Breast epithelium (tissue), 4 donors: ENCODE measurements at places on chromosomes 4 and X.

DNA sequence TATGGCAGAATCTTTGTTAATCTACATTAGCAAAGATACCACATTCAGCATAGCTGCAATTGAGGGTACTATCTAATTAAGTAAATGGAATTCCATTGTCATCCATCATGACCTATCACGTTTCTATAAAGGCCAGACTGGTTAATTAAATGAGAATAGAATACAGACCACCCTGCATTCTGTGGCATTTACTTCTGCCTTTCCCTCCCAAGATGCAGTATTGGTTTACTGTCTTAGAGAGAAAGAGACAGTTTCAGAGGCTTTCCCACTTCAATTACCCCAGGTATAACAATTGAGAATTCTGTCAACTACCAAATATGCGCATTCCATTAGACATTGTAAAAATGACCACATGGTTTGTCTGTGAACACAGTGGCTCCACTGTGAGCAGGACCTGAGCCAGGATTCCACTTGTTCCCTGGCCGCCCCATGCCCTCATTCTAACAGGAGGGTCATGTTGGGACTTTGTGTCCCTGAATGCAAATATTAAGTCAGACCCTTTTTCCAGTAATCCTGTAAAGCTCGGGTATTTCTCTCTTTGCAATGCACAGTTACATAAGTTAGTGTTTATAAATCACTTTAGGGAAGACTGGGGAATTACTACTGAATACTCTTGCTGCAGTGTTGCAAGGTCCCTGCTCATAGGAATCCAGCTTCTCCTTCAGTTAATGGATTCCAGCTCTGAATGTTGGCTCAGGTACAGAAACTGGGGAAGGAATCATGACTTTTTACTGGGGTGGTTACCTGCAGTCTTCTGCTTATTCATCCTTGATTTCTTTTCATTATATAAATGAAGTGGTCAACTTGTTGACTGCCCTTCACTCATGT is 261.0 kb downstream of the PDGFC start:
- no peak for DNase-seq

DNA sequence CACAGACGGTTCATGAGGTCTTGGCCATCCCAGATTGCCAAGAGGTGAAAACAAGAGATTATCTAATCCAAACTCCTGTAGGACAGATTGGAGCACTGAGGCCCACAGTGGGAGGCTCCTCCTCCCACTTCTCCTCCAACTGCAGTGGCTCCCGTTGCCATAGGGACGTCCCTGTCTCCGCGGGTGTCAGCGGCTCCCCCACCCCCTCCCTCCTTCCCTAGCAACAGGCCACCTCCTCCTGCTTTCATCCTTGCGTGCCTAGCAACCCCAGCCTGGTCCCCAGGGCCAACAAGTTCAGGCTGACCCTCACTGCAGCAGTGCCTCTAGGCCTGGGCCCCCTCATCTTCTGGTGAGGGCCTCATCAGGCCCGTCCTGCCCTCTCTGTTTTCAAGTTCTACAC is 6.8 kb upstream of the IQSEC2 start:
- DNase-seq: no peak

- no peak for DNase-seq
Measured at GRCh38 chr4:1754336-1754735, 33.0 kb downstream of the TACC3 start.

DNA sequence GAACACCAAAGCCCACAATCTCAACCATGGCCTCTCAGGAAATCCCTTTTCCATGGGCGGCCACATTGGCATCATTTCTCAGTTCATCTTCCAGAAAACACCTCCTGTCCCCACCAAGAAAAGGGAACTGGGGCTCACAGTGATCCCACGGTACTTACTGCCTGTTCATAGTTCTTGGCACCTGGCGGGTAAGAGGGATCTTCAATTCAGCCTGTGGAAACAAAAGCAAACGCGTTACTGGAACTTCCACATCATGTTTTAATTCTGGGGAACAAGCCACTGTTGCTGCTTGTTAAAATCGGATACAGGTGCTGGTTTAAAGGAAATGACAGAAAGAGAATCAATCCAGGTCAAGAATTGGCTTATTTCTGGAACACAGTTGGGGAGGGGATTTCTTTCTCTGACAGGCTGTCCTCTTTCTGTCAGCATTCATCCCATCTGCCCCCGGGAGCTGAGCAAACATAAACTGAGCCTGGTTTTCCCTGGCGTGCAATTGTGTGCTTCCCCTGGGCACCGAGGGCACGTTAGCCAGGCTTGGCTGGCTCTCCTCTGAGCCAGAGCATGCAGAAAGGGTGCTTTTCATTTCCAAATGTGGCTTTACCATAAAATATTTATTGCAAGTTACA is 16.8 kb downstream of the CLNK start:
- no peak for DNase-seq

GRCh38 chr4:109994415-109994827 is 81.7 kb downstream of the EGF start:
- DNase-seq: no peak

DNA sequence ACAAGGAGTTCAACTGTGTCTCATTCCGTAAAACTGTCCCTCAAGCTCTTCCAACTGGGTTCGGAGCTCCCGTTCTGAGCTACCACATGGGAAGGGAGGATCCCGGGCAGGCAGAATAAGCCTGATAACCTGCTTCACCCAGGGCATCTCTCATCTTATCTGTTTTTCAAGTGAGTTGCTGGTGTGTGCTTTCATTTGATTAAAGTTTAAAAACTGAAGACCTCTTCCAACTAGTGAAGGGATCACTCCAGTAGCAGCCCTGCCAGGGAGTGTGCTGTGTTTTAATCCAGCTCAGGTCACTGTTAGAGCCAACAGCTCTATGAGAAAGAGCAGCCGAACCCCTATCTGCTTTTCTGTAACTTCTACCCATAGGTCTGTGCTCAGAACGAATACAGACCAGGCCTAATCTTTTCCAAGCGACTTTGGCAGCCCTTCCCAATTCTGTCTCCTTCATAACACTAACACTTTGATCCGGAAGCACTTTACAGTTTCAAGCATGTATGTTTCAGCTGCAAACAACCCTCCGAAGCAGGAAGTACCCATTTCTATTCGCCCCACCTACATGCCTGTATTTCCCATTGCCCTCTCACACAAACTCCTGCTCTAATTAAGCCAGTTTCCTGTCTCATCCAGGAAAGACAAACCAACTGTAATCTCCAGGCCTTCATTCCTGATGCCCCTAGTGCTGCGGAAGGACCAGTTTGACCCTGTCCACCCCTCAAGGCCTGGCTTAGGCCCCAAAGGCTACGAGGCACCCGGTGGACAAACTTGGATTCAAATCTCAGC is 60.9 kb downstream of the IRF2 start:
- DNase-seq: no peak

GRCh38 chr4:169269916-169270809 is 593 bp downstream of the SH3RF1 start:
- peak; percentile 37 for DNase-seq

DNA sequence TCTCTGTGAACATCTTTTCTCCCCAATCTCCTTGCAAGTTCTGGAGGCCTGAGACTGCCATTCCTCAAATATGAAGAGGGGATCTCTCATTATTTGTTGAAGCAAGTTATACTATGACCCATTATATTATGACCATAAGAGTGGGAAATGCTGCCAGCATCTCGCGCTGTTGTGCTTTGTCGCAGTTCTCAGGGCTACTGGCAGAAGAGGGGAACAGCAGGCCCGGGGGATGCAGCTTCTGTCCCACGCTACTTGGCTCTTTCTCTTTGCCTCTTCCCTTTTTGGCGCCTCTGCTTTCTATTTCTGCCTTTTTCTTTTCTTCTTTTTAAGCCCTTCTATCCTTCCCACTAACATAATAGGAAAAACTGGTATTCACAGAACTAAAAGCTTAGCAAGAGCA is 64.2 kb downstream of the GEMIN8 start:
- DNase-seq: no peak

GRCh38 chrX:35076061-35076460 is 133.5 kb downstream of the FAM47B start:
- no peak for DNase-seq

DNA sequence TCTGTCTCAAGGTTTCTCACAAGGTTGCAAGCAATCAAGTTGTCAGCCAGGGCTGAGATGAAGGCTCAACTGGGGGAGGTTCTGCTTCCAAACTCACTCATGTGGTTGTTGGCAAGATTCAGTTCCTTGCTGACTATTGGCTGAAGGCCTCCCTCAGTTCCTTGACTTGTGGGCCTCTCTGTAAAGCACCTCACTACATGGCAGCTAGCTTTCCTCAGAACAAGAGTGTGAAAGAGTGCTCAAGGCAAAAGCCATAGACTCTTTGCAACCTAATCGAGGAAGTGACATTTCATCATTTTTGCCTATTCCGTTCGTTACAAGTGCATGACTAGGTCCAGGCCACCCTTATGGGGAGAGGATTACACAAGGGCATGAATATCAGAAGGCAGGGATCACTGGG is 52.0 kb downstream of the CXorf58 start:
- DNase-seq: no peak

DNA sequence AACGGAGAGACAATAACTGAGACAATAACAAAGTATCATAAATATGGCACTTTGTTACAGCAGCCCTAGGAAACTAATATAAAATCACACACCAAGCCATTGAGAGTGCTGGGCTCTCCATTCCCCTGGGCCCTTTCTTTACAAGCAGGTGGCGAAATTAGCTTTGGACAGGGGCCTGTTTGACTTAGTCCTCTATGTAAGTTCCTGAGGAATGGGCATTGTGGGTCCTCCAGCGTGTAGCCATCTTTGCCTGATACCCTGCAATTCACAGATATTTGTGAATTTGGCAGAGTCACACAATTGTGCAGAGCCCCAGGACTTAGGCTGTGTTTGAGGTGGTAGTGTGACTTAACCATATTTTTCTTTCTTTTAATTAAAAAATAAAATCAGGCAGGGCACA is 67.6 kb downstream of the BCOR start:
- no peak for DNase-seq

GRCh38 chr4:126939401-126939800 is 693.4 kb upstream of the INTU start:
- no peak for DNase-seq

DNA sequence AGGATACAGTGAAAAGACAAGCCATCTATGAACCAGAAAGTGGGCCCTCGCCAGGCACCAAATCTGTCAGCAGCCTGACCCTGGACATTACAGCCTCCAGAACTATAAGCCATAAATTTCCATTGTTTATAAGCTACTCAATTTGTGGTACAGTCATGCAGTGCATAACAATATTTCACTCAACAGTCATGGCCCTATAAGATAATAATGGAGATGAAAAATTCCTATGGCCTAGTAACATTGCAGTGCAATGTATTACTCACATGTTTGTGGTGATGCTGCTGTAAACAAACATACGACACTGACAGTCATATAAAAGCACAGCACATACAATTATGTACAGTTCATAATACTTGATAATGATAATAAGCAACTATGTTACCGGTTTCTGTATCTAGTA is 17.1 kb upstream of the TLR1 start:
- no peak for DNase-seq

DNA sequence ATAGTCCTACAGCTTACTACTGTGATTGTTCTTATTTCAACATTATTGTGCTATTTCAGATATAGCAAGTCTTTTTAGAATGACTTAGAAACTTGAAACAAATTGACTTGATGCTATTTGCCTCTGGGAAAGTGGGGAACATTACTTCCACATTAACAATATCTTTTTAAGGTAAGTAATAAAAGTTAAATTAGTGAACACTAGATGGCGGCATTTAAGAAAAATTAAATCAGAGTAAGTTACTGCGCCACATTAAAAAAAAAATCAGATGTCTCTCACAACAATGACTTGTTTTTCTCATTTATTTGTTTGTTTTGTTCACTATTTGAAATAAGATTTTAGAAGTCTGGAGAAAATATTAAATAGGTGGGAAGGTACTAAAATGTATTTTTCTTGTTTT is 1026.9 kb upstream of the SLIT2 start:
- DNase-seq: no peak

GRCh38 chr4:127580891-127581290 is 51.9 kb upstream of the INTU start:
- DNase-seq: no peak

DNA sequence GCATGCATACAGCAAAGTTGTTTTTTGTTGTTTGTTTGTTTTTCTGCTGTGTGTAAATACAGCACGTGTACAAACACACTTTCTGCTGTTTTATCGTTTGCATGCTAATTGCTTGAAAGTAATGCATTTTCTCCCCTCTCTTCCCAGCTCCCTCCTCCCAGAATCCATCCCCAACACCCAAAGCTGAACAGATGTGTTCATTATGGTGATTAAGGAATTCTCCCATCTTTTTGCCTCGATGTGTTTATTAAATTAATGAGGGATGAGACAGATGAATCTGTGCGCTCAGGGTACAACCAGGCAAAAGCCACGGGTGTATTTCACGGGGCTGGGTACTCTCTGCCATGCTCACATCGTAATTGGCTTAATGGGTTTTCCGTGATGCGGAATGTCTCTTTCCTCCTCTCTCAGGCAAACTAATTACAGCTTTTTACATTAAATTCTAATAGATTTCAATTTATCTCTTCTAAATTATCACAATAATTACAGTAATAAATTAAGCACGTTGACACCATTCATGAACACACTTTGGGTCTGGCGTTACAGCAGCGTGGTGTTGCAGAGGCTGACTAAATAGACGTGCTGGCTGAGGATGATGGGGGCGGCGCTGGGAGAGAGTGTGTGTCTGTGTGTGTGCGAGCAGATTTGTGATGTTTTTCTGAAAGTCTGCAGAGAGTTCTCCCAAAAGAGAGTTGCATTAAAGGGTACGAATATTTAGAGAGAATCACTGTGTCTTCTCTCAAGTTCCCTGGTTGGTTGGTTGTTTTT is 117.7 kb downstream of the CRLF2 start:
- peak; percentile 31 for DNase-seq

DNA sequence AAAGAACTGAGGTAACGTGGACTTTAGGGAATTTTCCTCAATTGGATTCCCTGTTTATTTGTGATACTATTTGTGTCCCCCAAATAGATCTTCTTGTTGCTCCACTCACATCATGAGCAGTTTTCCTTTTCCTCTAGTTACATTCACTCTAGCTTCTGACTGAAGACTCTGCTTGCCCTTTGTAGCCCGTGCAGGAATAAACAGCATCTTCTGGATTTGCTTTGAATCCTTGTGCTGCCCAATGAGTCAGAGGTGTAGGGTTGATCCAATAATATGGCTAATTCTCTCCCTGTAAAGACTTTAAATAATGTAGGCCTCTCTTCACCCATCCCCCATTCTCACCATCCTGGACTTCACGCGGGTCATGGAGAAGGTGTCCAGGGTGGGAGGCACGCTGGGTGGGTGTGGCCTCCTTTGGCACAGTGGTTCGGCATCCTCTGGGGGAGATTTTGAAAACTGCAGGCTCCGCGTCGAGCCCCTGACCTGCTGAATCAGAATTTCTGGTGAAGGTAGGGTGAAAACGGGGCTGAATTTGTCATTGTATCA is 9.0 kb downstream of the HAND2 start:
- no peak for DNase-seq

DNA sequence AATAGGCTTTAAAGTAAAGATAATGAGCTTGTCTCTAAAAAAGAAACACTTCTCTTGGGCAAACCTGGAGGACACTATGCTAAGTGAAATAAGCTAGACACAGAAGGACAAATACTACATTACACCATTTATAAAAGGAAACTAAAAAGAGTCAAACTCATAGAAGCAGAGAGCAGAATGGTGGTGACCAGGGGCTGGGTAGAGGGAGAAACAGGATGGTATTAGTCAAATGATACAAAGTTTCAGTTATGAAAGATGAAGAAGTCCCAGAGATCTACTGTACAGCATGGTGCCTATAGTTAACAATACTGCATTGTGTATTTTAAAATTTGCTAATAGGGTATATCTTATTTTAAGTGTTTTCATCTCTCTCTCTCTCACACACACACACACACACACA is 28.5 kb downstream of the ACSL4 start:
- no peak for DNase-seq

GRCh38 chrX:334971-335757 is 16.6 kb upstream of the GTPBP6 start:
- no peak for DNase-seq
